ENCODE measurements at places on chromosomes 13 and 19.
A peak's percentile ranks its signal among the peaks of the same experiment; 100 is the strongest.

DNA sequence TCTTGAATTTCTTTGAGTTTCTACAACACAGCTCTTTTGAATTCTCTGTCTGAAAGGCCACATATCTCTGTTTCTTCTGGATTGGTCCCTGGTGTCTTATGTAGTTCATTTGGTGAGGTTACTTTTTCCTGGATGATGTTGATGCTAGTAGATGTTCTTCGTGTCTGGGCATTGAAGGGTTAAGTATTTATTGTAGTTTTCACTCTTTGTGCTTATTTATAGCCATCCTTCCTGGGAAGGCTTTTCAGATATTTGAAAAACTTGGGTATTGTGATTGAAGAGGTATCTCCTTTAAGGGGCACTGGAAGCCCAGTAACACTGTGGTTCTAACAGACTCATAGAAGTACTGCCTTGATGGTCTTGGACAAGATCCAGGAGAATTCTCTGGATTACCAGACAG, 338.5 kb upstream of the SPRY2 start:
- no peak for DNase-seq

DNA sequence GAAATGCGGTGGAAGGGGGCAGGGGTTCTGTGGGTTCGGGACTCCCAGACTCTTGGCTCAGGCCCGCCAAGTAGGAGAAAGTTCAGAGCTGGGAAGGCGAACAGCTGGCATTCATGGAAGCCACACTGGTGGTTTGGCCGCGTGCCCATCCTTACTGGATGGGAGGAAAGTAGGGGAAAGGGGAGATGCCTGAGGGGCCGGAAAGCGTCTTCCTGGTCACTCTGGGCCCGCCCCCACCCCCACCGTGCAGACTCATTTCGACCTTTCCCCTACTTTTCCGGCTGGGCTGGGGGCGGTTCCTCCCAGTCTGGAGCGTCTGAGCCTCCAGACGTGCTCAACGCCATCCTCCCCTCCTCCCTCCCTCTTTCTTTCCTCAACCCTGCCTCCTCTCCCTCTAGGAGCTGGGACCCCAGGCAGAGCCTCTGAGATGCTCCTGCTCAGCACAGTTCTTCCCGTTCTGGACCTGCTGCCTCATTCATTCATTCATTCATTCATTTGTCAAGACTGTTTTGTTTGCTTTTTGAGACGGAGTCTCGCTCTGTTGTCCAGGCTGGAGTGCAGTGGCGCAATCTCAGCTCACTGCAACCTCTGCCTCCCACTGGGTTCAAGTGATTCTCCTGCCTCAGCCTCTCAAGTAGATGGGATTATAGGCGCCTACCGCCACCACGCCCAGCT, 3.5 kb downstream of the ANGPTL4 start:
- no peak for DNase-seq

DNA sequence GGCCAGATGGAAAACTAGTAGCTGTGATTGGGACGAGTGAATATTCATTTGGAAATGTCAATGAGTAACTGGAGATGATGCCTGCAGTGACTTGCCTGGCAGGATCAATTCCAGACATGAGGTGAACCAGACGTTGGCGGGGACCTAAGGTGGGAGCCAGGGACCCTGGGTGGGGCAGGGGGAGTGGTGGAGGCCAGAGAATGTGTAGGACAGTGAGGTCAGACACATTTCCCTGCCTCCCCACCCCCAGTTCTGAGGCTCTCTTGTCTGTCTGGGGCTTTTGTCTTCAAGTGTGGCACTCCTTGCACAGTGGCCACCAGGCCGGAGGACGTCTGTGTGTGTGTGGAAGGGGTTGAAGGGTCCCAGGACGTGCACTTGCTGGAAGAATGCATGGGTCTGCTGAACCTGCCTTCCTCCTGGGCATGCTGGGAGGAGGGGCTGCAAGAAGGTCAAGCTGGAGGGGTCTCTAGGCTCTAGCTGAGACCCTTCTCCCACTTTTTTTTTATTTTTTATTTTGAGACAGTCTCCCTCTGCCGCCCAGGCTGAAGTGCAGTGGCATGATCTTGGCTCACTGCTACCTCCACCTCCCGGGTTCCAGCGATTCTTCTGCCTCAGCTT, 51.6 kb downstream of the CHST8 start:
- no peak for DNase-seq

- DNase-seq = no peak
Measured at GRCh38 chr19:58357481-58358145, 4.3 kb upstream of the A1BG start.

DNA sequence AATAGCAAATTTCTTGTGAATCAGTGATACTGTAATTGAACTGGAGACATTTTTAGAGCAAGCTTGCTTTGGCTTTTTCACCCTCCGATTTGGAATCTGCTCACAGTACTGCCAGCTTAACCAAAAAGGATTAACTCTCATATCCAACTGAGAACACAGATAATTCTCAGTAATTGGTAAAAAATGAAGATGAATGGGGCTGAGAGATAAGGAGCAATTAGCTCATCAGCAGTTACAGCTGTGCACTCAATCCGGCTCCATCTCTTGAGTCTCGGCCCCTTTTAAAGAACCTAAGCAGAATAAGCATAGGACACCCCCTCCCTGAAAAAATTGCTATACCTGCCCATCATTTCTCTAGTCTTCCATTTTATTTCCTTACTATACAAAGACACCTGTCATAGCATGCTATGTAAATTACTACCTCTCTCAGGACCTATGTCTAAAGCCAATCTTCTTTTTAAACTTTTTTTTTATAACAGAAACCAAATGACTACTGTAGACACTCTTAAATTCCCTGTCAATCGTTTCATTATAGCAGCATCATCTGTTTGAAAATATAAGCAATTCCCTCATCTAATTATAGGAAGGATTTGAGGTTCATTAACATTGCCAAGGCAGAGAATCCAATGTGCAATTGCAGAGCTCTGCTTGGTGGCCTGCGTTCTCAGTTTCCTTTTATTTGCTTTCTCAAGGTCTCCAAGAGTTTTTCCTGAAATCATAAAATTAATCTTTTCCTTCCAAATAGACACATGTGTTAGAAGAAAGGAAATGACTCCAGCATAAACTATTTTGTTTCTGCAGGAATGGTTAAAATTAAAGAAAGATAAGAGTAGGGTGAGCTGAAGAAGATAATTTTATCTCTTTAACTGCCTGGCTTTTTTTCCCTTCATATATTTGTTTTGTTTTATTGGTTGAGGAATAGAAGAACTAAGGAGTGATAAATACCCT, 242.1 kb downstream of the DACH1 start:
- no peak for DNase-seq

GRCh38 chr13:49935171-49936074, 717 bp downstream of the SPRYD7 start:
- DNase-seq = no peak

GRCh38 chr13:110921209-110921608, 6.3 kb upstream of the ANKRD10 start:
- no peak for DNase-seq

- DNase-seq = peak; percentile 53
Measured at GRCh38 chr19:27751044-27751391, 1461.9 kb downstream of the UQCRFS1 start.
